ENCODE measurements at places on chromosomes 4 and X.

DNA sequence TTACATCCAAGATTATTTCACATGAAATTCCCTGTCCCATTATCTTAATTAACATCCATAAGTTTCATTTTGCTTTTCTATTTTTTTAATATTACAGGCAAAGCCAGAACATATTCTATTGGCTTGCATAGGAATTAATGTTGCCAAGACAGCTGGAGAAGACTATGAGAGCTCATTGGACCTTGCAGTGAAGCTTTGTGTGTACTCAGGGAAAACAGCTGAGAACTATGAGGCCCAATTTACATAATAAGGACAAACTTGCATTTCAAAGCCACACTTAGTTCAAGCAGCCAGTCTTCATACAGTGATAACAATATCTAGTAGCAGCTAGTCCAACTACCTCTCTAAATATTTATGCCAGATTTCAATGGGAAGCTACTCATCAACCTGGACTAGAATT is 134.4 kb downstream of the DDX53 start:
- DNase-seq, result no peak
- H3K27ac ChIP-seq, result no peak overlapping the region
- H3K27me3 ChIP-seq, result no peaks in the 10 kb centered on the region
- H3K4me3 ChIP-seq, result no peak overlapping the region

GRCh38 chr4:25397305-25397704 is 20.2 kb downstream of the ANAPC4 start:
- peaks cover 58% of the 10 kb centered on the region for H3K36me3 ChIP-seq
- no peak overlapping the region for H3K4me3 ChIP-seq
- H3K4me1 ChIP-seq, result peaks cover 22% of the 10 kb centered on the region

GRCh38 chrX:81390237-81390636 is 188.3 kb downstream of the SH3BGRL start:
- DNase-seq, result no peak
- peaks cover 2% of the 10 kb centered on the region for H3K36me3 ChIP-seq
- no peak overlapping the region for H3K4me3 ChIP-seq

- no peak overlapping the region for H3K27ac ChIP-seq
- H3K36me3 ChIP-seq, result no peaks in the 10 kb centered on the region
- H3K4me3 ChIP-seq, result no peak overlapping the region
- DNase-seq, result no peak
These were observed 391.0 kb downstream of the MAGEB5 start for GRCh38 chrX:26606971-26607370.

DNA sequence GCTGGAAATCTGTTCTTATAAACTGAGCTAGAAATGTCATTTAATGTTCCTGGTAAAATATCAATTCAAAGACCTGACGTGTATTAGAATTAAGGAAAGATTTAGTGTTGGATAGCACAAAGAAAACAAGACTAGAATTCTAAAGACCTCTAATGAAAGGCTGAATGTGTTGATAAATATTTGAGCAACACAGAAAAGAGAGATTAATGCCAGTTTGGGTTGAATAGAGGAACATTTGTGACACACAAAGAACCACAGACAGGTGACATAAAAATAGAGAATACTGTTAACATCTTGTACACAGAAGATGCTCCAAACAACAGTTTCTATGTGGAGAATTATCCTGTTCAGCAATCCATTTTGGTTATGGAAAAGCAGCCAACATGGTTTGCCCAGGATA is 222.1 kb upstream of the GALNT7 start:
- no peaks in the 10 kb centered on the region for H3K36me3 ChIP-seq
- no peaks in the 10 kb centered on the region for H3K4me1 ChIP-seq
- H3K27ac ChIP-seq, result no peak overlapping the region
- no peaks in the 10 kb centered on the region for H3K27me3 ChIP-seq
- no peak overlapping the region for H3K4me3 ChIP-seq

- DNase-seq, result no peak
- H3K27me3 ChIP-seq, result peaks cover 35% of the 10 kb centered on the region
- no peak overlapping the region for H3K27ac ChIP-seq
- peaks cover 3% of the 10 kb centered on the region for H3K36me3 ChIP-seq
- no peak overlapping the region for H3K4me3 ChIP-seq
These were observed 84.9 kb downstream of the MAML3 start for GRCh38 chr4:140069066-140069465.

- H3K36me3 ChIP-seq, result no peaks in the 10 kb centered on the region
- peaks cover 5% of the 10 kb centered on the region for H3K27me3 ChIP-seq
- H3K27ac ChIP-seq, result no peak overlapping the region
These were observed 247.6 kb upstream of the RPS6KA3 start for GRCh38 chrX:20514358-20514757.

DNA sequence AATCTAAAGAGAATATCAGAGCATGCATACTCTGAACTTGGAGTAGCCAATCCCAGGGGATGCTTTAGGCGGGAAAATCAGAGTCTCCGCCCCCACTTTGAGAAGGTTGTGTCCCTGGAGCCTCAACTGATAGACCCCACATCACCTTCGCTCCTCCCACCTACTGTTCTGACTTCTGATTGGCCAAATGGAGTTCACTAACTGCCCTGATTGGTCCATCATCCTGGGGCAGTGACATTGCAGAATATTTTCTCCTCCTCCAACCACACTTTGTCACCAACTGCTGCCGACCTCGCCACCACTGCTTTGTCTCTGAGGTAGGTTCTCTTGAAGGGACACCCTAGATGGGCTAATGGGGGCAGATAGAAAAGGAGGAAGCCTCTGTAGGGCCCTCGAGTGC is 22.7 kb upstream of the SPACA5B start:
- H3K36me3 ChIP-seq, result peaks cover 3% of the 10 kb centered on the region
- H3K27me3 ChIP-seq, result no peaks in the 10 kb centered on the region
- H3K4me1 ChIP-seq, result no peaks in the 10 kb centered on the region
- H3K27ac ChIP-seq, result no peak overlapping the region
- DNase-seq, result no peak
- H3K4me3 ChIP-seq, result no peak overlapping the region

GRCh38 chr4:184473499-184474262 is 669 bp downstream of the IRF2 start:
- peak overlapping the region; percentile 98 for H3K27ac ChIP-seq
- H3K4me3 ChIP-seq, result peak overlapping the region; percentile 99
- peak; percentile 31 for DNase-seq

GRCh38 chrX:3712051-3712869 is 1.2 kb downstream of the PRKX start:
- H3K4me3 ChIP-seq, result peak overlapping the region; percentile 97
- no peak for DNase-seq

GRCh38 chr4:156102411-156102810 is 148.7 kb upstream of the CTSO start:
- no peaks in the 10 kb centered on the region for H3K27me3 ChIP-seq
- no peaks in the 10 kb centered on the region for H3K36me3 ChIP-seq
- H3K4me3 ChIP-seq, result no peak overlapping the region
- H3K4me1 ChIP-seq, result no peaks in the 10 kb centered on the region
- no peak for DNase-seq

GRCh38 chrX:34848281-34848680 is 94.3 kb upstream of the FAM47B start:
- no peaks in the 10 kb centered on the region for H3K4me1 ChIP-seq
- DNase-seq, result no peak
- H3K36me3 ChIP-seq, result no peaks in the 10 kb centered on the region
- H3K4me3 ChIP-seq, result no peak overlapping the region

GRCh38 chr4:118920247-118920646 is 31.6 kb downstream of the SYNPO2 start:
- no peak overlapping the region for H3K4me3 ChIP-seq
- no peaks in the 10 kb centered on the region for H3K4me1 ChIP-seq
- peaks cover 33% of the 10 kb centered on the region for H3K27me3 ChIP-seq

DNA sequence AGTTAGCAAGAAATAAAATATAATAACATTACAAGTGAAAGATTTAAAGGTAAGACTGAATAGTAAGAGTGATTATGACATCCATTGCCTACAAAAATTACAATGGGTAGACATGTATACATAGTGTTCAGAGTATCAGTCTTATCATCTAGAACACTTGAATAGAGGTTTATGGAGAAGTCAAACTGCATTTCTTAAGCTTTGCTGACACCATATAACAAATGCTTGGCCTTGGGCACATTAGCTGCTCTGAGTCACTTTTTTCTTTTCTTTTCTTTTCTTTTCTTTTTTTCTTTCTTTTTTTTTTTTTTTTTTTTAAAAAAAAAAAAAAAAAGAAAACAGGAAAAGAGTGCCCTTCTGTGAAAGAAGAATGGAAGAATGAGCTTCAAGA is 220.0 kb downstream of the SPCS3 start:
- no peak for DNase-seq
- H3K4me3 ChIP-seq, result no peak overlapping the region
- H3K4me1 ChIP-seq, result no peaks in the 10 kb centered on the region
- H3K36me3 ChIP-seq, result no peaks in the 10 kb centered on the region

GRCh38 chrX:16924631-16925480 is 21.6 kb upstream of the REPS2 start:
- H3K4me1 ChIP-seq, result no peaks in the 10 kb centered on the region
- no peaks in the 10 kb centered on the region for H3K27me3 ChIP-seq
- peaks cover 2% of the 10 kb centered on the region for H3K36me3 ChIP-seq
- H3K27ac ChIP-seq, result no peak overlapping the region
- H3K4me3 ChIP-seq, result no peak overlapping the region
- DNase-seq, result no peak

- peaks cover 5% of the 10 kb centered on the region for H3K36me3 ChIP-seq
- H3K4me1 ChIP-seq, result peaks cover 5% of the 10 kb centered on the region
- no peak overlapping the region for H3K27ac ChIP-seq
- no peak overlapping the region for H3K4me3 ChIP-seq
These were observed 9.0 kb upstream of the SLC26A1 start for GRCh38 chr4:1002131-1002630.

GRCh38 chrX:130728208-130728607 is 174.8 kb downstream of the ENOX2 start:
- H3K27ac ChIP-seq, result no peak overlapping the region
- H3K4me1 ChIP-seq, result no peaks in the 10 kb centered on the region
- no peak overlapping the region for H3K4me3 ChIP-seq
- no peak for DNase-seq

DNA sequence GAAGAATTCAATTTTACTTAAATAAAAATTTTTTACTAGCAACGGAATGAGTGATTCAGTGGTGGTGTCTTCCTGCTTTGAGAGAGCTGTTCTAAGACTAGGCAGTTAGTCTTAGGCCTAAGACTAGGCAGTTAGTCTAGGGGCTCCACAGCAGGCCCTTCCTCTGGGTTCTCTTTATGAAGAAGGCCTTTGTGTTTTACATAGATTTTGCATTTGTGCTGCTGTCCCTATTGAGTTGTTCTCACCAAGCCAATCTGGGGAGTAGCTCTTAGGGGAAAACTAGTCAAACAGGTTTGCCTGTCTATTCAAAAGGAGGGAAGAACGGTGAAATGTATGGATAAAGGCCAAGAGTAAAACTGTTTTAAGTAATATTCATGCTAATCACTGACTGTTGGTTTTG is 7.6 kb downstream of the UGT8 start:
- H3K4me1 ChIP-seq, result no peaks in the 10 kb centered on the region
- no peaks in the 10 kb centered on the region for H3K36me3 ChIP-seq
- DNase-seq, result no peak
- H3K27me3 ChIP-seq, result no peaks in the 10 kb centered on the region

- DNase-seq, result no peak
- no peak overlapping the region for H3K4me3 ChIP-seq
- no peaks in the 10 kb centered on the region for H3K4me1 ChIP-seq
- H3K36me3 ChIP-seq, result no peaks in the 10 kb centered on the region
- H3K27ac ChIP-seq, result no peak overlapping the region
- no peaks in the 10 kb centered on the region for H3K27me3 ChIP-seq
These were observed 343.6 kb downstream of the SPRY1 start for GRCh38 chr4:123740236-123740635.

- no peak for DNase-seq
- no peak overlapping the region for H3K4me3 ChIP-seq
- no peaks in the 10 kb centered on the region for H3K4me1 ChIP-seq
These were observed 80.5 kb upstream of the ADGRA3 start for GRCh38 chr4:22596409-22596808.

- peaks cover 16% of the 10 kb centered on the region for H3K4me1 ChIP-seq
- H3K36me3 ChIP-seq, result no peaks in the 10 kb centered on the region
- no peak for DNase-seq
- no peak overlapping the region for H3K4me3 ChIP-seq
These were observed 43.5 kb upstream of the TMEM164 start for GRCh38 chrX:109959356-109959871.

DNA sequence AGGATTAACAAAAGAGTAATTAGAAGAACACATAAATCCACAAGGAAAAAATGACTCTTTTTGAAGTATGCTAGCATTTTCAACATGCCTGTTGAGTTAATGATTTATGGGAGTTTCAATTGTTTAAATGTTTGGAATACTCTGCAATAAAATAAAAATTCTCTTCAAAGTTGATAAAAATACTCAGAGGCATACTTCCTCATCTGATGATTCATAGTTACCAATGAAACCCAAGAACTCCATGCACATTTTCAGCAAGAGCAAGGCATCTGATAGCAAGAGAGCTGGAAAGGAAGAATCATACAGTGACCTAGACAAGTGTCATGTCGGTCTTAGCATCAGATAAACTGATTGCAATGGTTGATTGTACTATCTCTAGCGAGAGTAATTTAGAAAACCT is 443.7 kb upstream of the ATOH1 start:
- no peak overlapping the region for H3K27ac ChIP-seq
- H3K27me3 ChIP-seq, result no peaks in the 10 kb centered on the region
- no peak for DNase-seq
- H3K4me1 ChIP-seq, result no peaks in the 10 kb centered on the region
- no peak overlapping the region for H3K4me3 ChIP-seq

Measured in central memory CD8-positive, alpha-beta T cell (primary cell).